ENCODE measurements at places on chromosomes 5 and 9.

GRCh38 chr9:130264414-130265350 lies 878 bp upstream of the HMCN2 start:
- DNase-seq, result no peak

- no peak for DNase-seq
Observed at GRCh38 chr5:120082316-120083068, 381.6 kb upstream of the PRR16 start.

- DNase-seq, result no peak
Observed at GRCh38 chr5:150603052-150603451, 37.4 kb upstream of the SYNPO start.

DNA sequence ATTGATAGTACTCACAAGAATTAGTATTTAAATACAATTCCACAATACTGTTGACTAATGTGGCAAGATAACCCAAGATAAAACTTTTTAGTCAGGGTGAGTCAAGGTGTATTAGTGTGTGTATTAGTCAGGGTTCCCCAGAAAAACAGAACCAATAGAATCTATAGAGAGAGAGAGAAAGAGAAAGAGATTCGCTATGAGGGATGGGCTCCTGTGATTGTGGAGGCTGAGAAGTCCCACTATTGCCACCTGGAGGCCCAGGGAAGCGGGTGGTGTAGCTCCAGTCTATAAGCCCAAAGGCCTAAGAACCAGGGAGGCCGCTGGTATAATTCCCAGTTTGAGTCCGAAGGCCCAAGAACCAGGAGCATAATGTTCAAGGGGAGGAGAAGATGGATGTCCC lies 10.0 kb upstream of the SHISAL2B start:
- no peak for DNase-seq

DNA sequence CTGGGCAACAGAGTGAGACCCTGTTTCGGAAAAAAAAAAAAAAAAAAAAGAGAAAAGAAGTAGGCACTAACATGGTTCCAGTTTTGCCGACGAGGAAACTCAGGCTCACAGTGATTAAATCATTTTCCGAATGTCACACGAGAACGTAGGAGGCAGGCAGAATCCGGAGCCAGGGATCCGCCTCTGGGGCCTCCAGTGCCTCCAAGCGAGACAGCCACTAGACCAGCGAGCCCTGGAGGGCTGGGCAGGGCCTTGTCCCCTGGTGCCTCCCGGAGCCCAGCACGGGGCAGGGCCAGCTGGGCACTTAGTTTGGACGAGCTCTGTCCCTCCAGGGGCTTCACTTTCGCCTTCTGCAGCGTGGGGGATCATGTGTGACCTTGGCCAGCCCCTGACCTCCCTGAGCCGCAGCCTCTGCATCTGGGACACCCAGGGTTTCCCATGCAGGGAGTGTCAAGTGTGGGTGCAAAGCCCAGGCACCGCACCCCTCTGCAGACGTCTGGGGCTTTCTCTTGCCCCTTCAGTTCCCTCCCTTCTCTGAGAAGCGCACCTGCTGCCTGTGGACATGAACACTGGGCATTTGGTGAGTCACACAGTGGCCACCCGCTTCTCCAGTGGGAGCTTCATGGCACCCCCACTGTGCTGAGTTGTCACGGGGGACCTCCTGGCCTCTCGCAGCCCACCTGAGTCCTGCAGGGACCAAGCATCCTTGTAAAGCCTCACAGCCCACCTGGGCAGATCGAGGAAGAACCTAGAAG lies 80.3 kb downstream of the RXRA start:
- no peak for DNase-seq

DNA sequence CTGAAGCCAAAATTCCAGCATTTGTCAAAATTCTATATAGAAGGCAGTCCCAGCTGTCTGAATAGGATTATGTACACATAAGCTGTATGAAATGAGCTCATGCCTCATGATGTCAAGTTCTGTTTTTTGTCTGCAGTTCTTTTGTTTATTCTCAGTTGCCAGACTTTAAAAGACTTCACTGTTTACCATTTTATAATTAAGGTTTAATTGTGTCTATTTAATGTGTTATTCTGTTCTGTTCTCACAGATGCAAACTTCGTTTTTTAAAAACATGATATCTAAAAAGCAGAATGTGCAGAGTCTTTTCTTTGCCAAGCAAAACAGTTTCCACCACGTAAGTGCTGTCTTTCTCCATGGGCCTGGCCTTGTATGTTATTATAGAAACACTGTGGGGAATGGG lies 31.1 kb downstream of the ERAP1 start:
- no peak for DNase-seq

- DNase-seq, result no peak
Observed at GRCh38 chr5:169162407-169162806, 138.5 kb downstream of the SLIT3 start.

DNA sequence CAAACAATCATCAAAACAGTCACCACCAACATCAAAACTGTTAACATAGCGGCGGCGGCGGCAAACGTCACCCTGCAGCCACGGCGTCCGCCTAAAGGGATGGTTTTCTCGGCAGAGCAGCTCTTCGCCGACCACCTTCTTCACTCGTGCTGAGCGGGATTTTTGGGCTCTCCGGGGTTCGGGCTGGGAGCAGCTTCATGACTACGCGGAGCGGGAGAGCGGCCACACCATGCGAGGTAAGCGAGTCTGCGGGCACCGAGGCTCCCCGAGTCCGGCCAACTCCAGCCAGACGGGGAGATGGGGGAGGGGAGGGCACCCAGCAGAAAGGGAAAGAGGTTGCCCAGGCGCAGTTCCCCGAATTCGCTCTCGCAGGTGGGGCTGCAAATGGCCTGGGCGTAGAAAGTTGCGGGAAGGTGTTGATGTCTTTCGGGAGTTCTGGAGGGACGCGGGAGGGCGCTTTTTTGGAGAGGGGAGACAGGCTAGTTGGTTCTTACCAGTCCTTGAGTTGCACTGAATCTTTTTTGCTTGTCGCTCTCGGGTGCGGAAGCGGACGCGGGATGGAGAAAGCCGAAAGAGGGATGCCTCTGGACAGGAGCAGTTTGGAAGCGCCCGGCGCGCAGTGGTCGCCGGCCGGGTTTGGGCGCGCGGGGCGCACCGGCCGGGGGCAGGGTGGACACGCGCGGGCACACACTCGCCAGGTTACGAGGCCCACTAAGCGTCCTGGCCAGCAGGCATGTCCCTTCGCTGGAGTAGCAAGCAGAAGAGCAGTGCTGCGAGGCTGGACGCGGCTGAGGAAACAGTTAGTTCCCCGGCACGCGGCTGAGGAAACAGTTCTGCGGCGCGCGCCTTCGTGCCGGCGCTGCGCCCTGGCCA lies 849 bp downstream of the RORB start:
- no peak for DNase-seq

DNA sequence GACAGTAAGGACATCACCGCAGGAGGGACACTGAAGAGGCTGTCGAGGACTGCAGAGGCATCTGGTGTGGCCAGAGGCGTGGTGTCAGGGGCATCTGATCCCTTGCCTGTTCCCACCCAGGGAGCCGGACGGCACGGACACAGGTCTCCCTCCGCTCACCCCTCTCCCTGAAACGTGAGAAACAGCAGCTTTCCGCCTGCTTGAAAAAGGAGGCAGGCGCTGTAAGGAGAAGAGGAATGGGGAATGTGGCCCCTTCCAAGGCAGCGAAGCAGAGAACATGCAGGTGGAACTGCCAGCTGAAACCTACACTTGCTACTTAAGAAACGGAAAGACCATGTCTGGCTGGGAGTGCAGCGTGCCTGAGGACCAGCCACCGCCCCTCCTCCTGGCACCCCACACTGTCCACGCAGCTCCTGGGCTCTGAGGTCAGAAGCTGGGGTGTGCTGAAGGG lies 176.2 kb downstream of the GAPVD1 start:
- no peak for DNase-seq

DNA sequence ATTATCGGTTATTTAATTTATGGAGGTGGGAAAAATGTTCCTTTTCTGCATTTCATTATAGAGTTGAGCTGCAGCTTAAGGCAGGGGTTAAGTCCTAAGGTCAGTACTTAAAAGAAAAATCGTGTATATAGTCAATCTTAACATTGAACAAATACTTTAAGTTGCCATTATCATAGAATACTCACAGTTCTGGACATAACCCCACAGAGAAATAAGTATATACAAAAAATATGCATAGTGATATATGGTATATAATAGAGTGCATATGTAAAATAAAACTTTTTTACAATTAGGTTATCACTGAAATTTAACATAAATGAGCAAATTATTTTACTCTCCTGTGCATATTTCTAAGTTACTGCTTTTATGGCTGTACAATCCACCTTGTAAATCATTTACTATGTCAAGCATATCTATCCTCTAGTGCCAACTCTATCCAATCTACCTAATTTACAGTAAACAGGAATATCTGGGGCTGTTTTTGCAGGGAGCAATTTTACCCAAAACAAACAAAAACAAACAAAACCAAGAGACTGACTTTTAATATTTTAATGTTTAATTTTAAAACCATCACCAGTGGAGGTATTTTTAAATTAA lies 28.8 kb downstream of the TTC39B start:
- no peak for DNase-seq

GRCh38 chr5:72441862-72442540 lies 65.2 kb downstream of the ZNF366 start:
- no peak for DNase-seq

- DNase-seq, result no peak
Observed at GRCh38 chr5:169732841-169733240, 95.8 kb downstream of the DOCK2 start.

DNA sequence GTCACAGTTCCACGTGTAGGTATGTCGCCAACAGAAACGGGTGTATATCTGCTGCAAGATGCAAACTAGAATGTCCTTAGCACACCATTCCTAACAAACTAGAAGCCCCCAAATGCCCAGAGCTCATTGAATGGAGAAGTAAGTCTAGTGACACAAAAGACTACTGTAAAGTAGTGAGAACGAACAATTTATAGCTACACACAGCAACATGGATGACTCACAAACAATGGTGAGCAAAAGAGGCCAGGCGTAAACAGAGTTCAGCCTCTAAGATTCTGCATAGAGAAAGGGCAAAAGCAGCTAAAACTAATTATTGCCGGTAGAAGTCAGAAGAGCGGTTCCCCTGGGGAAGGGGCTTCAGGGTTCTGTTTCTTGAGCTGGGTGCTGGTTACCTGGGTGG lies 74.7 kb downstream of the AMBP start:
- no peak for DNase-seq

- DNase-seq, result no peak
Observed at GRCh38 chr5:9265441-9266287, 280.2 kb downstream of the SEMA5A start.

DNA sequence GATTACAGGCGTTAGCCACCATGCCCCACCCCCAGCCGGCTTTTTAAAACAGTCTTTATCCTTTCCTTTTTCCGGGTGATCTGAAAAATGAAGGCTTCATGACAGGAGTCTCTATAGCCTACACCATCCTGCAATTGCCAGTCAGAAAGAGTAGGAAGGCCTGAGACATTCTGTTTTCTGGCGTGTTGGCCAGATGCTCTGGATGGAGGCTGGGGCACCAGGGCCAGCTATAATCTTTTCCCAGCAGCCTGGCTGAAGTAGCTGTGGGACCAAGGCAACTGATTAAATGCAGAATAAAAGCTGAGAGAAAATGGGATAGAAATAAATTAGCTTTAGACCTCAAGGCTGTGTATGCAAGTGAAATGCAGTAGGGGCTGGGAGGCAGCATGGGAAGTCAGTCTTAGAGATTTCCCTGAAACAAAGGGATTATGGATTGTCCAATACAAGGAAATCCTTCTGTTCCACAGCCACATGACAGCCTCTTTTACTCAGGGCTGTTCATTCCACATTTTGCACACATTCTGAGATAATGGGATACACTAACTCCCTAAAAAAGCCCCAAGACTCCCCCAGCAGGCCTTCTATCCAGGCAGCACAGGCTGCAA lies 116.0 kb upstream of the LRRTM2 start:
- DNase-seq, result no peak

DNA sequence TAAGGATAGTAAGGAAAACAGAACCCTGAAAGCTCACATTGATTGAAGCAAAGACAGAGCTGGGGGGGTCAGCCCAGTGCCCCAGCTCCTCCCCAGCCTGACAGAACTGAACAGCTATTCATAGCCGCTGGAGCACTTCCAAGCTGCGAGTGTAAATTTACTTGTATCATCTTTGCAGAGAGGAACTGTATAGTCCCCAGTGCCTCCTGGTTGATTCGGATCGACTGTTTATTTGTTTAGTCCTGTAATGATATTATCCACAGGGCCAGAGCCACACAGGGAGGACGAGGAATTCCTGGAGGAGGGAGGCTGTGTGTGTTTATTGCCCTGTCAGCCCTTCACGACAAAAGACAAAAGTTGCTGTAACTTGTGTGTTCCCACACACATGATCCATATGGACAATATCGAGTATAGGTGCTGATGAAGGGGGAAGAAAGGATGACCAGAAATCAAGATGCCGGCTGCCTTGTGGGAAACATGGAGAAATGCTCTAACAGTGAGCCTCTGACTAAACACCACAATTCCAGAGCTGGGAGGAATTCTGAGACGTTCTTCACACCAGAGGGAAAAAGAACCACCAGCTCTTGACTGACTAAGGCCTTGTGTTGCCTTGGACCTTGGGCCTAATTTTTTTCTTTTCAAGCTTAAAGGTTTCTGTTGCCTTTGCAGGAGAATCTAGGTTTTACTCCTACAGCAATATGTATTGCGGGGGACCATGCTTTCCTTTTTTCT lies 31.1 kb downstream of the FOXD1 start:
- DNase-seq, result no peak

- no peak for DNase-seq
Observed at GRCh38 chr9:129523943-129524581, 96.8 kb downstream of the C9orf50 start.

DNA sequence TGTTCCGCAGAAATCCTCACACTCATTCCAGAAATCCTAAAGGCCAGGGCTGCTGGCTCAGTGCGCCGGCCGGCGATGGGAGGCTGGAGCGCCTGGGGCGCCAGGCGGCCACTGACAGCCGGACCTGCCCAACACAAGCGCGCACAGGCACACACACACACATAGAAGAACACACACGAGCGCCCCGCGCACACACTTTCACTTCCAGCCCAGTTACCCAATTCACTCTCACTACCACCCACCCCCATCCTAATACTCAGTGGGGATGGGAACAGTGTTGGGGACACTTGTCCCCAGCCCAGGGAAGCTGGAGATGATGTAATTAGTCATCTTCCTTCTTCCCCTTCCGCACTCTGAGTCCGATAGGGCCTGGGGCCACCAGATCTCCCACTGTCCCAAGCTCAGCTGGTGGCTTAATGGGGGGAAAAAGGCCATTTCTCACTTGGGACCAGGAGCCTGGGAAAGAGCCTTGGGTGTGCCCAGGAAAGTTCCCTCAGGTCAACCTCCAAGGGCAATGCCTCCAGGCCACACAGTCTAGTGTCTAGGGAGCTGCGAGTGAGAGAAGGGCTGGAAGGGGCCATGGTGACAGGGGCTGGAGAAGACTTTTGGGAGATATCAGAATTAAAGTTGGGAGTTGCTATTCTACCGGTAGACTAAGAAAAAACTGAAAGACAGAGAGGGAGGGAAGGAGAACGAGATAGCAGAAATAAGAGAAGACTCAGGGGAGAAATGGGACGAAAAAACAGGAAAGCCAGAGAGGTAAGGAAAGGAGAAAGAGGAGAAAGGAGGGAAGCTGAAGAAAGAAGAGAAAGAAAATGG lies 1.7 kb downstream of the EBF1 start:
- no peak for DNase-seq
